ENCODE measurements at places on chromosomes 7 and 10.

DNA sequence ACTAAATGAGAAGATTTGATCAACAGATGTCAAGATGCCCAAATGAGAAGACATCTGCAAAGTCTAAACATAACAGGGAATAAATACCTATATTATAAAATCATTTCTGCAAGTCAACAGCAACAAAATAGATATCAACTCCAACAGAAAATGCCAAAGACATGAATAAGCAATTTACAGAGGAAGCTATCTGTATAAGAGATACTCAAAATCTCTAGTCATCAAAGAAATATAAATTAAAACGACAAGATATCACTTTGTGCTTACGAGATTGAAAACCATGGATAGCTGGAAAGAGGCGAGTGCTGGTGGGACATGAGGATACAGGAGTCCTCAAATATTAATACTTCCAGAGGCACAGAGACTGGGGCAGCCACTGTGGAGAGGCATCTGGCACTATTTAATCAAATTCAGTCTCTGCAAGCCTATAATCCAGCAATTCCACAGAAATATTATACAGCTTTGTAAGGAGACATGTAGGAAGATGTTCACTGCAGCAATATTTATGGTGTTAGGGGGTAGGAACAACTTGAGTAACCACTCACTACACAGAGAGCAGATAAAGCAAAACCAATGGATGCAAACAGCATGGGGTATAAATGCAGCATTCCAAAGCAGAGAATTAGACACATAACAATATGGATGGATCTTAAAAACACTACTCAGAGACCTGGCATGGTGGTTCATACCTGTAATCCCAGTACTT lies 4.8 kb downstream of the DNMBP start:
- no peak for DNase-seq

DNA sequence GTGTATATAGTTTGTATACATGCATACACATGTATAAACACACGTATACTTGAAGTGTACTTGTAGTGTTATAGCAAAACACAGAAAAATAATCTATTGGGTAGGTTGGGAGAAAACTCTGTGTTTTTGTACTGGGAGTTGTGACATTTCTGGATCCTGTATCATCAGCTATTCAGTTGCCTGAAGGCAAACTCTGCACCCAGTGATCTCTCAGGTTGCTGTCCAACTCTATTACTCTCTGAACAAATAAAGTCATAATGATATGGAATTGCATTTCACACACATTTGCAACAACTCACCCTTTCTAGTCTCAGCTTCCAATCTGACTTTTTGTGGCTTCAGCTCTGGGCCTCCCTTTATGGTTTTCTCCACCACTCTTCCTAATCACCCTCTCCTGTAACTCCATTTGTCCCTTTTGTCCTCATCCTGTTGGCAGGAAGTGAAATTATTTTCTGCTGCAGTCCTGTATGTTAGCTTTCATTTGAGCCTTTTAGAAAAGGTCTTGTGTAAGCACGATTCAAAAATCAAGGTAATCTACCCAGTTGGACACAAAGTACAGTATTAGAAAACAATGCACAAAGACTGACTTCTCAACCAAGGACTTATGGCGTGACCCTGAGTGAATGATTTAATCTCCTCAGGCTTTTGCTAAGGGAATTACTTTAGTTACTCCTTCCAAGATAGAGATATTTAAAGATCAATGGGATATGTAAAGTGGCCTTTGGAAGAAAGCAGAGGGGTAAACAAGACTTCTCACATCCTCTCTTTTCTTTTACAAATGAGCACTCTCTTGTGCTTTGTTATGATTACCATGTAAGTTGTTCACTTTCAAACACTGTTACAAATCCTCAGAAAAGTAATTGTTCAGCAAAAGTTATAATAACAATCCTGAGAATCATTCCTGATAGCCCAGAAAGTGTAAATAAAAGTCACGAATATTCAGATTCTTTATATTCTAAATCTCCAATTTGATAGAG lies 249.1 kb downstream of the KCND2 start:
- no peak for DNase-seq

DNA sequence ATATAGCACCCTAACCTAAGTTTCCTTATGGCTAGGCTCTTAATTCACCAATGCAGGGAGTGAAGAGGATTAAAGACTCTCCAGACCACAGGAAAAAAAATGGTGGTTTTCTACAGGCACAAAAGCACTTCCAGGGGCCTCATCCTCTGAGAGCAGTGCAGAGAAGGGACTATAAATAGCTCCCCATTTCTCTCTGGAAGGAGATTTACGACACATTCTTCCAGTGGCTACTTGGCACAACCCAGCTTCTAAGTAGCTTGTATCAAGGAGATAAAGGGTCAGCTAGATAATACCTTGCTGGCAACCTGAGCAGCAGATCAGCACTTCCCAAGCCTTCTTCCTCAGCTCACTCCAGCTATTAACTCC lies 73.5 kb downstream of the CRPPA start:
- no peak for DNase-seq

DNA sequence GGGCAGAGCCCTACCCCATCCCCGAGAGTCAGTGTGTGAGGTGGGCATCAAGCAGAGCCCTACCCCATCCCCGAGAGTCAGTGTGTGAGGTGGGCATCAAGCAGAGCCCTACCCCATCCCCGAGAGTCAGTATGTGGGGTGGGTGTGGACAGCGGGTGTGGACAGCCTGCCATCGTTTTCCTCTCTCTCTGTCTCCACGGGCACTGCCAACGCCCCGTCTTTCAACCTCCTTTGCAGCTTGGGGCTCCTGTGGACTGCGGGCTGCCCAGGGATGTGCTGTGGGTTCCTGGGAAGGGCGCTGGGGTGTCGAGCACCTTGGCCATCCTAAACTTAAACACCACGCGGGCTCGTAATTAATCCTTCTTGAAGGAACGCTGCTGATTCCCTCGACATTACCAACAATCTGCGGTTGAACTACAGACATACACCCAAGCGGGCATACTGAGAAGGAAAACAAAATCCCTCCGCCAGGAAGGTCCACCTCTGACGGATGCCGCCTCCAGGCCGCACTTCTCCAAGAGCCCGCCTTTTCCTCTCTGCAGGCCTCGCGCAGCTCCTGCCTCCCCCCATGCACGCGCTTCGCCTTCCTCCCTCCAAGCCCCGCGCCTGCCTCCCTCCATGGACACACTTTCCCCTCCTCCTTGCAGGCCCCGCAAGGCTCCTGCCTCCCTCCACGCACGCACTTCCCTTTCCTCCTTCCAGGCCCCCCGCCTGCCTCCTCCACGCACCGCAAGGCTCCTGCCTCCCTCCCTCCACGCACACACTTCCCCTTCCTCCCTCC lies 65.1 kb downstream of the ADARB2 start:
- DNase-seq, result no peak

DNA sequence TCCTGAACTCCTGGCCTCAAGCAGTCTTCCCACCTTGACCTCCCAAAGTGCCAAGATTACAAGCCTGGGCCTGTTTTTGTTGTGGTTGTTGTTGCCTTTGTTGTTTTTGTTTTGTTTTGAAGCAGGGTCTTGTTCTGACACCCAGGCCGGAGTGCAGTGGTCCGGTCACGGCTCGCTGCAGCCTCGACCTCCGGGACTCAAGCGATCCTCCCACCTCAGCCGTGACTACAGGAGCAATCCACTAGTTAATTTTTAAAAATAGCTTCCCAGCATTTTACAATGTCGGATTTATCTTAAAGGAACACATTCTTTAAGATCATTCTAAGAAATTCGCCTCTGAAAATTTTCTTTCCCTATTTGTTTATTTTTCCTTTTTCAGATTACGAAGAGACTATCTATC lies 27.7 kb upstream of the AP5Z1 start:
- no peak for DNase-seq

GRCh38 chr7:41882745-41883420 lies 180.0 kb upstream of the INHBA start:
- no peak for DNase-seq

GRCh38 chr10:132457328-132458070 lies 60.5 kb downstream of the PWWP2B start:
- no peak for DNase-seq

GRCh38 chr7:119943942-119944600 lies 328.9 kb upstream of the KCND2 start:
- no peak for DNase-seq

DNA sequence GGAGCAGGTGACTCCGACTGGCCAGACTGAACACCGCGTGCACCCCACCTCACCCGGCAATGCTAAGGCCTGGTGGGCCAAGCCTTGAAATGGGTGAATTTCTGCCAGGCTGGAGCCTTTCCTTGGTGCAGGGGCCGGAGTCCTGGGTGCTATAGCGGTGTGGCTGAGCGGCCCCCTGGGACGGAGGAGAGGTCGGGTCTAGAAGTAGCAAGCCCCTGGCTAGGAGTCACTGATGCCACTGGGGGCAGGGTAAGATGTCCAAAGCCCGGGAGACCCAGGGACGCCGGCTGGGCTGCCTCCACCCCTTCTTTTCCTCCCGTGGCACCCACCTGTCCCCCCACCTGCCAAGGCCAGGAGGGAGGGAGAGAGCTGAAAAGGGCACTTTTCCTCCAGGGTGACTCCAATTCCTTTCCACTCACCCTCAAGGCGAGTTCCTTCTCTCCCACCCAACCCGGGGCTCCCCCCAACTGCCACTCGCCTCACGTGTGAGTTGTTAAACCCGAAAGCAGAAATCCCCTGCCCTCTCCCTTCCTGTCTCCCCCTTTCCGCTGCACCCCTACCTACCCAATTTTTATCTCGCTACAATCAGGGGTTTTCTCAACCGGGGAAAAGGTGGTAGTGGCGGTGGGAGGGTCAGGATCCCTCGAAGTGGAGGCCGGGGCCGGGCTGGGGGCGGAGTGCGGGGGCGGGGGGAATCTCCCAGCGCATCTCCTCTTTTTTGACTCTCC lies 6.0 kb upstream of the GATA3 start:
- peak; percentile 62 for DNase-seq

- DNase-seq, result no peak
Measured at GRCh38 chr7:94701555-94701973, 45.6 kb upstream of the SGCE start.

GRCh38 chr10:129727495-129727894 lies 236.6 kb downstream of the EBF3 start:
- no peak for DNase-seq

GRCh38 chr7:34015651-34016050 lies 110.3 kb downstream of the BMPER start:
- no peak for DNase-seq

DNA sequence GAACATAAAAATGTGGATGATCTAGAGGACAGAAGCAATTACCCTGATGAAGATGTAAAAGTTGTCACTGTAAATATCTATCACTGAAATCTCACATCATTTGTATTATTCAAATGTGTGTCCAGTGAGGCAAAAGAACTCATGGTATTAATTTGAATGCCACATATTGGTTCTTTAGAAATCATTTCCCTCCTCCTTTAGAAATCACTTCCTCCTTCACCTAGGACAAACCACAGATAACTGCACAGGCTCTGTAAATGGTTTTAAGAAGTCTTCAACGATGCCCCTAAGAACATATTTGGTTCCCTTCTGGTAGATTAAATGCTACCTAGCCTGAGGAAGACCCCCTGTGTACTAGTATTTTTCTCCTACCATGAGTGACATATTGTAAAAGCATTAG lies 33.1 kb upstream of the ZNF518A start:
- no peak for DNase-seq

GRCh38 chr10:35598379-35598778 lies 6.8 kb upstream of the GJD4 start:
- no peak for DNase-seq

DNA sequence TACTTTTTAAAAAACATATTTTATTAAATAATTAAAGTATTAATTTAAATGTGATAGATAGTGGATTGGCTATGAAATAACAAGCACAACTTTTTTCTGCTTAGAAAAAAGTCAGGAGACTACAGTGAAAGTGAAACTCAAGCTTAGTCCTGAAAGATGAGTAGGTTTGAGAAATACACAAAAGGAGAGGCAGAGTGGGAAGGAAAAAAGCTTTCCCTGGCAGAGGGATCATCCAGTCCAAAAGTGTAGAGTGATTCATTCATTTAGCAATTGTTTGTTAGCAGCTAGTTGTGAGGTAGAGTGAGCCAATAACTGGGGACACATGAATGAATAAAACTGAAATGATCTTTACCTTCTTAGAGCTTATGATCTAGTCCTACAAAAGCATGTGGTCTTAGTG lies 93.5 kb downstream of the FOXP2 start:
- DNase-seq, result no peak

DNA sequence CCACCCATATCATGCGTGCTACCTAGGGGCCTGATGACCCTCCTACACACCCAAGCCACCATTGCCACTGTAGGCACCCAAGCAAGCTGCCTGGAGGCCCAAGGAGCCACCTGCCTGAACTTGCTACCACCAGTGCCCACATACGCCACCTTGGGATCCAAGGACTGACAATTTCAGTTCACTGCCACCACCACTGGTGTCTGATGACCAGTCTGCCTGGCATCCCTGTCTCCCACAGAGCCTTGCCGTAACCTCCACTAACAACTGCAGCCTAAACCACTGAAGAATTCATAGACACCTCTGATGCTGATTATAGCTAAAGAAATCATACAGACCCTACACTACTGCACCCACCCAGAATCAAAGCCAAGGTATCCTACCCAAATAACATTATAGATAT lies 58.8 kb downstream of the TMEM178B start:
- DNase-seq, result no peak

Measured in effector CD4-positive, alpha-beta T cell (primary cell).